ENCODE measurements at places on chromosomes 6 and 20.
A peak's percentile ranks its signal among the peaks of the same experiment; 100 is the strongest.

- DNase-seq = no peak
Measured at GRCh38 chr20:22008456-22008855, 303.0 kb downstream of the PAX1 start.

- no peak for DNase-seq
Measured at GRCh38 chr6:169958510-169958909, 207.1 kb downstream of the ERMARD start.

GRCh38 chr20:47700327-47700726 lies 85.0 kb downstream of the SULF2 start:
- DNase-seq = no peak

- no peak for DNase-seq
Measured at GRCh38 chr6:123321020-123321419, 315.7 kb downstream of the TRDN start.

- peak; percentile 70 for DNase-seq
Measured at GRCh38 chr6:142810952-142811514, 133.9 kb downstream of the HIVEP2 start.

DNA sequence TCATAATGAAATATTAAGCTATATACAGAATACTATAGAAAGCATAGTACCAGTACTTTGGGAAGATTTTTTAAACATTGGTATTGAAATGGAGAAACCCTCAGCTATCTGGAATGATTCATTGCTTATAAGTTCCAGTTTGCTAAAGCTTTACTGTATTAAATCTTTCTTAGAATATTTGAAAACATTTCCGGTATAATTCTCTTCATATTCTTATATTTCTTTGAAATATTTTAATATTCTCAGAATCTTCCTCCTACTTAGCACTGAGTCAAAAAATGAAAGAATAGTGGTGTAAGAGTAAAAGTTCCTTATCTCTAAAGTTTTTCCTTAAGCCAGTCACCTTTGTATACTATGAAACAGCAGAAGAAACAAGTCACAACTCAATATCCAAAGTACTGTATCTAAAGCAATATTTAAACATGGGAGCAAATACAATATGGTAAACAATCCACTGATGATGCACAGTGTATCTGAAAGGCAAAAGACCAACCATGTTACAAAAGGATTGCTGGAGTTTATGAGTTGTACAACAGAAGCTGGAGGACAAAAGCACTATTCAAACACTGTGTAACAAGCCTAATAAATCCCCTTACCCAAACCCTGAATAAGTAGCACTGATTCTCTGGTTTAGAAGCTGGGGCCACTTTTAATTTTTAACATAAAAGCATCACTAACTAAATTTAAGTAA lies 102.1 kb downstream of the PRDM1 start:
- no peak for DNase-seq

GRCh38 chr20:38776363-38776762 lies 28.1 kb downstream of the ACTR5 start:
- DNase-seq = no peak

DNA sequence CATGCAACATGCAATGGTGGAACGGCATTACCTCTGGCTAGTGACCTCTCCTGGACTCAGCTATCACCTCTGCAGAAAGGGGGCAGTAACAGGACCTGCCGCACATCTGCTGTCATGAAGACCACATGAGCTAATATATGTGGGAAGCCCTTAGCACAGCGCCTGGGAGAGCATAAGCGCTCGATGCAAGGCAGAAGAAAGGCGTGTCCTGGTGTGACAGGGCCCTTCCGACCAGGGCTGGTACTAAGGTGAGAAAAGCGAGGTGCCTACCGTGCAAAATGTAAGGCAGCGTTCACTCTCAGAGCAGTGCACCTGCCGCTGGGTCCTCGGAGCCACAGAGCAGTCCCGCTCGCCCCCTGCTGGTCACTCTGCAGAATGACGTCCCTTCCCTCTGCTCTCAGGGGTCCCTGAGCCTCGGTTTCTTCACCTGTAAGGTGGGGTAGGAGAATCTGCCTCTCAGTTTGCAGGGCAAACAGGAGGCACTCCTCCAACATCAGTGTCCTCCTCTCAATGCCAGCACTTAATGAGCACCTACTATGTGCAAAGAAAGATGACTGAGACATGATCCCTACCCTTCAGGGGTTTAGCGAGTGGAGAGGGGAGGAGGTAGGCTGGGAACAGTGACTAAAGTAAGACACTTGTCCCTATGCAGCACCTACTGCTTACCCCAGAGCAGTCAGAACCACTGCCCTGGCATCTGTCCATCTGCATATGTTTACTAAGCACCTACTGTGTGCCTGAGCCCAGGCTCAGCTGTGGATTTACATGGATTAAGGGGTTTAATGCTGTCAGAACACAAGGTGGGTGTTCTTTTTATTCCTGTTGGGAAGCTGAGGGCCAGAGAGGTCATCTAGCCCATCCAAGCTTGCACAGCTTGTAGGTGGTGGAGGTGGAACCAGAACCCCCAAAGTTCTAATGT lies 41.1 kb upstream of the PTGIS start:
- DNase-seq = peak; percentile 37

GRCh38 chr20:24615353-24615752 lies 145.9 kb downstream of the SYNDIG1 start:
- no peak for DNase-seq

DNA sequence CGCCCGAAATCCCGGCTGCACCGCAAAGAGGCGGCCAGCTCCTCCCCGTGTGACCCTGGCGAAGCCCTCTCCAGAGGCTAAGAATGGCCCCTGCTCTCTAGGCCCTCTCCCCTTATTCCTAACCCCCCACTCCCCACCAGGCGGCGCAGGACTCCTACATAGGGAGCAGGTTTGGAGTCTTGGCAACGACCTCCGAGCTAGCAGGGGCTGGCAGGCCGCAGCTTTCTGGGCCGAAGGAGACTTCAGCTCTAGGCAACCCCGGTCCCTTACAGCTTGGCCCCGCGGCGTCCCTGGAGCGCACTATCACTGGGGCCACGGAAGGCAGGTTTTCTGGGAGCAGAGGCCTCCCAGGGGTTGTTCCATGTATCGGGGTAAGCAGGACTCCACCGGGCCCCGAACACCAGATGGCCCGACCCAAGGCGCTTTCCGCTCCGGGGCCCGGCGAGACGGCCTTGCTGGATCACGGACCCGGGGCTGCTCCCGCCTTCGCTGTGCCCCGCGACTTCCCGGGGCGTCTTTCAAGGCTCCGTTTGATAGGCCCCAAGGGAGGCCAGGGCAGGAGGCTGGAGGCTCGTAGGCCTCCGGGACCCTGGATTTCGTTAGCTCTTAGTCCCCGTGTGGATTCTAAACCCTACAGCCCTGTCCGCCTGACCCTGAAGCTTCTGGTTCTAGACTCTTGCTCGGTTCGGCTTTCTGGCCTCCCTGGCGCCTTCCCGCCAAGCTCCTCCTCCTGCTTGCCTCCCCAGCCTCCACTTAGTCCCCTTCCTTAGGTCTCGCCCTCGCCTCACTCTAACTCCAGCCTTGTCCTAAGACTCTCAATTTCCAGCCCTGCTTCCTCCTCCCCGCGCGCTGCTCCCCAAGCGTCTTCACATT lies 1.9 kb downstream of the SLC32A1 start:
- peak; percentile 39 for DNase-seq

- DNase-seq = peak; percentile 34
Measured at GRCh38 chr20:25338112-25339023, 52.3 kb downstream of the ABHD12 start.

DNA sequence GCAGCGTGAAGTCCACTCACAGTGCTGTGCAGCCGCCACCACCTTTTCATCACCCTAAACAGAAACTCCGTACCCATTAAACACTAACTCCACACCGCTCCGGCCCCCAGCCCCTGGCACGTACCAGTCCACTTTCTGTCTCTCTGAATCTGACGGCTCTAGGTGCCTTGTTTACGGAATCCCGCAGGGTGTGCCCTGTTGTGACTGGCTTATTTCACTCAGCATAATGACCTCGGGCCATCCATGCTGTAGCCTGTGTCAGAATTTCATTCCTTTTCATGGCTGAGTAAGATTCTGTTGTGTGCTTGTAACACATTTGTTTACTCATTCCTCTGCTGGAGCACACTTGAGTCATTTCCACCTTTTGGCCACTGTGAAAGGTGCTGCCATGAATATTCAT lies 18.0 kb downstream of the TCFL5 start:
- peak; percentile 26 for DNase-seq

GRCh38 chr20:42530191-42530590 lies 659.5 kb downstream of the PTPRT start:
- DNase-seq = no peak

DNA sequence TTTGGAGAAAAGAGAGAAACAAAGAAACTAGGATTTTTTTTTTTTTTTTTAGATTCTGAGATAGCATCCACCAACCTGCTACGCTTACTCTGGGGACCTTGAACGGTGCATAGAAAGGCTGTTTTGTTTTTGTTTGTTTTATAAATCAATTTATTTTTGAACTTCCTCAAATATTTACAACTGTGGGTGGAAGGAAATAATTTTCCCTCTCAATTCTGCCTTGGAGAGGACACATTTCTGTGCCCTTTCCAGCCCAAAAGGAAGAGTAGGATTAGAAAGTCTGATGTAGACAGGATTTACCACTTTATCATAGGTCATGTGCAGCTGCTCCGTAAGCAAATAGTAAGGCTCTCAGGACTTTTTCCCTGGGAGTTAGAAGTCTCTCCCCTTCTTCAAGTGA lies 190.5 kb downstream of the NKAIN2 start:
- no peak for DNase-seq

DNA sequence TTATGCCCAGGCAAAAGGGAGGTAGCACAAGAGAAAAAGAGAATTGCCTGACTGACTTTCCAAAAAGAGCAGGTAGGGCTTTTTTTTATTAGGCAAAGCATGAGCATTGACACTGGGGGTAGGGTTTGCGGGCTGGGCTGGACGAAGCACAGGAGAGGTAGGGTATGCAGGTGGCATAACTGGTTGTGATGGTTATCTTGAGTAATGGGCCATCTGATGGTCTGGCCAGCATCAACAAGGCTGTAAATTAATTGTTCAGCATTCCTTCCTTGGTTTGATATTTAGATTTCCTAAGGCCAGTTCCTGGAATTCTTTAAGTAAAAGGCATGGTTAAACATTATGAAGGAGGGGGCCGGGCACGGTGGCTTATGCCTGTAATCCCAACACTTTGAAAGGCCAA lies 13.9 kb upstream of the BFSP1 start:
- no peak for DNase-seq

DNA sequence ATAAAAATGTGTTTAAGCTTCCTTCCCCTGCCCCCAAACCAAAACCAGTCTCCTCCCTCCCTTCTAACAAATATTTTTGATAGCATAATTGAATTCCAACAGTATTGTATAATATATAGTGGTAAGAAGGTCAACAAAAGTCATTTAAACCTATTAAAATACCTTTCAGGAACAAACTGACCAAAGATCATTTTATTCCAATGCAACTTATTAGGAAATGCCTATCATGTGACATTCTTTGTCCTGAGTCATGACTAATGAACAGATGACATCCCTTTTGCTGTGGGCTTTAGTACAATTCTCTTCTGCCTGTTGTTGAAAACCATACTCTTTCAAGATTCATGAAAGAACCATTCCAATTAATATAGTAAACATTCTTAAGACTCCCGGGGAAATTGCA lies 51.5 kb upstream of the TRAF3IP2 start:
- peak; percentile 72 for DNase-seq

DNA sequence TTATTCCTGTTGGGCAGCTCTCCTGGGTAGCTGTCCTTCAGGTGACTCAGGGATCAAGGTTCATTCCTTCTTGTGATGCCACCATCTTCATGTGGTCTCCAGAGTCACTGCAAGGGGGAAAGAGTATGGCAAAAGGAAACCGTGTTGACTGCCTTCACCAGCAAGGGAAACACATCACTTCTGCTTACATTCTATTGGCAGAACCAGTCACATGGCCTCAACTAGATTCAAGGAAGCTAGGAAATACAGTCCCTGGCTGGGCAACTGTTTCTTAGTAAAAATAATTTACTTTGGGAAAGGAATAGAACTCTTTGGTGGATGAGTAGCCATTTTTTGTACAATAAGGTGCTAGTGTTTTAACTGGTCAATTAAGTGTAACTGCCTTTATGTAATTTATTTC lies 5.3 kb downstream of the ANKRD6 start:
- DNase-seq = no peak

- peak; percentile 53 for DNase-seq
Measured at GRCh38 chr6:31874836-31875572, 3.8 kb downstream of the SLC44A4 start.

DNA sequence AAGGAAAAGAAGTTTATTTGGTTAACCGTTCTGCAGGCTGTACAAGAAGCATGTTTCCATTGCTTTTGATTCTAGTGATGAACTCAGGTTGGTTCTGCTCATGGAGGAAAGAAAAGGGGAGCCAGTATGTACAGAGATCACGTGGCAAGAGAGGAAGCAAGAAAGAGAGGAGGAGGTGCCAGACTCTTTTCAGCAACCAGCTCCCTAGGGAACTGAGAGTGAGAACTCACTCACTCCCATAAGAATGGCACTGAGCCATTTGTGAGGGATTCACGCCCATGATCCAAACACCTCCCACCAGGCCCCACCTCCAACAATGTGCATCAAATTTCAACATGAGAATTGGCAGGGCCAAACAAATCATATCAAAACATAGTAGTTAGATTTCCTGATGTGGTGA lies 649.1 kb downstream of the EPM2A start:
- DNase-seq = peak; percentile 18

DNA sequence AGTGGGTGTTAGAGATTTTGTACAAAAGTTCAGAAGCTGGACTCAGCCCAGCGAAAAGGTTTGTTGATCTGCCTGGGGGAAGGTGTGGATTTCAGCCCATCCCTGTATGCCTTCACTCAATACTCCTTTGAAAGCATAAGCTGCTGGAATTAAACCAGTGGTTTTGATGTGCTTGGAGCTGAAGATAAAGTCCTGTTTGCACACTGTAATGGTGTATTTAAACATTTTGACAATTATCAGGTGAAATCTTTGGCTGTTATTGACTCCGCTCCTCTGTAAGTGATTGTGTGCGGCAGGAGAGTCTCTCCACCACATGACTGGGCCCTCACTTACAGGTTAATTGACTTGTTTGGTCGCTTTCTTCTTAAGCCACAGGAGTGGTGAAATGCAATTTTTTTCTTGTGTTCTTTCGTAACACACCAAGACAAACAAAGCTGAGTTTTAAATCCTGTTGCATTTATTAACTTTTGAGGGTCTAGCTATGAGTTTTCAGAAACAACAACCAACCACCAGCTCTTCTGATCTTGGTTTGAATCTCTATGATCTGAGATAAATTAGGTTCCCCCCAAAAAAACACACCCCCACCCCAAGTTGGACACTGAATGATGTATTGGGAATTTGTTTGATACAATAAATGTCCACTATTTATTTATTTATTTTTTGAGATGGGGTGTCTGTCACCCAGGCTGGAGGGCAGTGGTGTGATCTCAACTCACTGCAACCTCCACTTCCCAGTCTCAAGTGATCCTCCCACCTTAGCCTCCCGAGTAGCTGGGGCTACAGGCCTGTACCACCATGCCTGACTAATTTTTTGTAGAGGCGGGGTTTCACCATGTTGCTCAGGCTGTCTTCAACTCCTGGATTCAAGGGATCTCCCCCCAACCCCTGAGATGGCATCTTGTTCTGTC lies 46.3 kb upstream of the NCOA3 start:
- peak; percentile 36 for DNase-seq

- no peak for DNase-seq
Measured at GRCh38 chr6:163298079-163298830, 116.3 kb upstream of the QKI start.

GRCh38 chr6:126152372-126152745 lies 166.0 kb downstream of the TRMT11 start:
- no peak for DNase-seq

- DNase-seq = no peak
Measured at GRCh38 chr20:10291568-10292248, 73.1 kb downstream of the SNAP25 start.

Data from fibroblast of villous mesenchyme (primary cell).